Smooth muscle cell of bladder (primary cell): ENCODE measurements at places on chromosomes 3 and 15. TPM values are rescaled to one million over a fixed set of nuclear protein-coding genes. Genes with fewer than 3 reads are reported as not detected.

PRTG gene
- total RNA-seq = 1.6 and 2.4 TPM in 2 replicates

ATP13A5 gene
- total RNA-seq = not detected in 2 replicates

TPRG1 gene
- 0.43 and 0.55 TPM in 2 replicates for total RNA-seq

ARPP19 gene
- total RNA-seq = 43.0 and 57.3 TPM in 2 replicates

LEKR1 gene
- total RNA-seq = 0.37 and 0.43 TPM in 2 replicates

CCDC39 gene
- not detected in 2 replicates for total RNA-seq

MBD4 gene
- 30.0 and 38.7 TPM in 2 replicates for total RNA-seq

COPG1 gene
- 502 and 503 TPM in 2 replicates for total RNA-seq

WDR93 gene
- under 0.01 and 0.14 TPM in 2 replicates for total RNA-seq

IL16 gene
- 0.46 and 1.6 TPM in 2 replicates for total RNA-seq

WDR49 gene
- under 0.01 and 0.09 TPM in 2 replicates for total RNA-seq

AMT gene
- 0.71 and 1.5 TPM in 2 replicates for total RNA-seq

PRICKLE2 gene
- 49.2 and 59.9 TPM in 2 replicates for total RNA-seq

NR2F2 gene
- 4.3 and 4.5 TPM in 2 replicates for total RNA-seq

C3orf49 gene
- total RNA-seq = not detected in 2 replicates

ST8SIA2 gene
- not detected in 2 replicates for total RNA-seq

ZNF385D gene
- 0.09 and 0.14 TPM in 2 replicates for total RNA-seq

ASB14 gene
- under 0.01 TPM in 1 of 2 replicates, not detected in the other for total RNA-seq

CAV3 gene
- not detected in 2 replicates for total RNA-seq

MNS1 gene
- total RNA-seq = 0.65 and 1.1 TPM in 2 replicates

C3orf33 gene
- total RNA-seq = 2.4 and 3.0 TPM in 2 replicates

CNTN4 gene
- total RNA-seq = 2.9 and 7.3 TPM in 2 replicates

THAP10 gene
- total RNA-seq = 0.85 and 1.0 TPM in 2 replicates

SLC28A2 gene
- total RNA-seq = under 0.01 TPM in 1 of 2 replicates, not detected in the other
